Chondrocyte (in vitro differentiated cells): ENCODE measurements at places on chromosomes 16 and 17.

- no peaks in the 10 kb centered on the region for H3K36me3 ChIP-seq
- peaks cover 5% of the 10 kb centered on the region for H3K4me1 ChIP-seq
- H3K27ac ChIP-seq = no peak overlapping the region
- H3K27me3 ChIP-seq = peaks cover 7% of the 10 kb centered on the region
These were observed 16.7 kb upstream of the ERN2 start for GRCh38 chr16:23729503-23730424.

DNA sequence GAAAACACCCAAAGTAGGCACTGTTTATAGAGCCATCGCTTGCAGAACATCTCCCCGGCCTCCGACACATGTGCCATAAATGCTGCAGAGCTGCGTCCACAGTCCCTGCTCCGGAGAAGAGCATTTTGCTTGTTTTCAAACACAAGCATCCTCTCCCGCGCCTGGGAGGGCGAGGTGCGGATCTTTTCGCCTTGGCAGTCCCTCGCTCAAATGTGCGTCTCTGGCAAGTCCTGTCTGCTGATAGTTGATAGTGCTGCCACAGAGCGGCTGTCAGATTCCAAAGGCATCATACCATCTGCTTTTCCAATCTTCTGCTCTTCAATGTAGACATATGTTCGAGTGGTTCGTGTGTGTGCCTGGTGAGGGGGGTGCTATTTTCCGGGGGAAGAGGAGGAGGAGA lies 603.7 kb downstream of the MAF start:
- H3K4me1 ChIP-seq = no peaks in the 10 kb centered on the region
- H3K27me3 ChIP-seq = peaks cover 14% of the 10 kb centered on the region
- no peaks in the 10 kb centered on the region for H3K36me3 ChIP-seq
- DNase-seq = no peak
- no peak overlapping the region for H3K4me3 ChIP-seq
- no peak overlapping the region for H3K27ac ChIP-seq

- peaks cover 2% of the 10 kb centered on the region for H3K4me1 ChIP-seq
- peaks cover 2% of the 10 kb centered on the region for H3K36me3 ChIP-seq
- no peak overlapping the region for H3K4me3 ChIP-seq
- peaks cover 3% of the 10 kb centered on the region for H3K27me3 ChIP-seq
These were observed 56.2 kb downstream of the PGS1 start for GRCh38 chr17:78434455-78435329.

DNA sequence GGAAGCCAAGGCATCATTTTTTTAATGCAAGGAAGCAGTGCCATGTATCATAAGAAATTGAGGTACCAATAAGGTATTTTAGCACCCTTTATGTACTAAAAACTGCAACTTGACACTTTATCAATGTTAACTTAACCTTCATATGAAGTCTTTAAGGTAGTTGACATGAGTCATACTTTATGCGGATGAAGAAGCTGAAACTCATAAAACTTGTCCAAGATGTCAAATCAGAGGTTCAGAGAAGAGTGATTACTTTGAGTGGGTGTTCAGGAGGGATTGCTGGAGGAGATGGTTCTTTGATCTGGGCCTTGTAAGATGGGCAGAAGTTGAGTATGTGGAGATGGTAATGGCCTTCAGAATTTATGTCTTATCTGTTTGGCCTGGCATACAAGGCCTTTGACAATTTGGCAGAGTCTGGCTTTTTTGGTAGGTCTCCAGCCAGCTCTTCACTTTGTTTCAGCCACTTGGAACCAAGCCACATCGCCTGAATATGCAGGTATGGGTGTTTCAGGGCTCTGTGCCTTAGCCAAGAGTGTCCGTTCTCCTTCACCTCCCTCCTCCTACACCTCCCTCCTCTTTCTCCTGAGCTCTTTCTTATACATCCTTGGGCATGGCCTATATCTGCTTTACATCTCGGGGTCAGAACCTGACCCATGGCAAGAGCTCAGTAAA lies 23.7 kb downstream of the YPEL2 start:
- peaks cover 32% of the 10 kb centered on the region for H3K36me3 ChIP-seq
- H3K4me1 ChIP-seq = peaks cover 96% of the 10 kb centered on the region
- no peaks in the 10 kb centered on the region for H3K27me3 ChIP-seq

DNA sequence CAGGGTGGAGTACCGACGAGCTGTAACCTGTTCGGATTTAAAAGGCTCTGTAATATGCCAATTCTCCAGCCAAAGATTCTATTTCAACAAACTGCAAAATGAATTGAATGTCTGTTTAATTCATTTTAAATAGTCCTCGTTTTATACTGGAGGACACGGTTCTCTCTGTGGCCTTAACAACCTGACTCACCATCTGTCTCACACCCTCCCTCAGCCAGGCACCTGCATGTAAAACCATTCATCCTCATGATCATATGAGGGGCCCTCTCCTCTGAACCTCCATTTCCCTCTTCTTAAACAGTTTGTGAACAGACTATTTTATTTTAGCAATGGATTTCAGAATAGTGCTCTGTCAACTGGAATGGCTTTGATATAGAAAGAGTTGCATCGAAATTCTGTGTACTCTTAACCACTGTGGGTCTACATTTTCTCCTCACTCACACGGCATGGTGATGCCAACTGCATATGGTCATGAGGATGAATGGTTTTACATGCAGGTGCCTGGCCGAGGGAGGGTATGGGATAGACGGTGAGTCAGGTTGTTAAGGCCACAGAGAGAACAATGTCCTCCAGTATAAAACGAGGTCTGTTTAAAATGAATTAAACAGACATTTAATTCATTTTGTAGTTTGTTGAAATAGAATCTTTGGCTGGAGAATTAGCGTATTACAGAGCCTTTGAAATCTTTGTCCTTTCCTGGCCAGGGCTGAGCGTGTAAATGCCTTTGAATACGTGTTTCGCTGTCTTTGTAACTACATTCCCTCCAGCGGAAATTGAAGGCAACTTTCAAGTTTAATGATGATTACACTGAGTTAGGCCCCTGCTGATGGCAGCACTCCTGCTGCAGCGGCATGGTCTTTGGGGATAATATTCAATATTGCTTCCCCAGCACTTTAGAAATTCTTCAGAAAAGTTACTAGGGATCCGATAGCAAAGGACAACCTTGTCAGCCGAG lies 329.6 kb downstream of the SNX29 start:
- H3K4me3 ChIP-seq = no peak overlapping the region
- H3K4me1 ChIP-seq = no peaks in the 10 kb centered on the region
- H3K27ac ChIP-seq = no peak overlapping the region
- no peaks in the 10 kb centered on the region for H3K27me3 ChIP-seq

GRCh38 chr16:2866431-2866830 lies 8.5 kb upstream of the PRSS22 start:
- no peaks in the 10 kb centered on the region for H3K36me3 ChIP-seq
- H3K27me3 ChIP-seq = peaks cover 19% of the 10 kb centered on the region
- no peak for DNase-seq
- no peak overlapping the region for H3K27ac ChIP-seq
- peaks cover 5% of the 10 kb centered on the region for H3K4me1 ChIP-seq

DNA sequence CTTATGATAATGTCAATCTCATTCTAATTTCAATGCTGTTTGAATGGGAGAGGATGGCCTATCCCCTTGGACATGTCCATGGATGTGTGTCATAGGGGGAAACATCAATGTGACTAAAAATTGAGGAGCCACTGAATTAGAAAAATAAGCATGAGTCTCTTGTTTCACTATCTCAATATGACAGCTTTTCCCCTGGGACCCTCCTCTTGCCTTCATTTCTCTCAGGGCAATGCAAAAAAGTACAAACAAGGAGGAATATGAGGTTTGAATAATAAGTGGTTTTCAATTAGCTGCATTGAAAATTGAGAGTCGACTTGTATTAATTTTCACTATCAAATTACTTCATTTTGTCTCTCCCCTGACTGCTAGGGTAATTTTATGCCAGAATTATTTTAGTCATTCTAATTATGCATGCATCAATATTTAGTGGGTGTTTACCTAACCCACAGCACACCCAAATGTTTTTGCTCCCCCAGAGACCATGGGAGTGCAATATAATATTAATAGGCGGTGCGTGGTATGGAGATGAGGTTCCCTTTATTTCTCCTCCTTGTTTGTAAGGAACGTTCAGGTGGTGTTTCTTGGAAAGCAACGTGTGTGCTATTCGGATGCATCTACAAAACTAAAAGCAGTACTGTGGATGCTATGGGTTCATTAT lies 6.8 kb upstream of the SDR42E1 start:
- peaks cover 6% of the 10 kb centered on the region for H3K4me1 ChIP-seq
- no peaks in the 10 kb centered on the region for H3K36me3 ChIP-seq
- no peak for DNase-seq
- no peak overlapping the region for H3K4me3 ChIP-seq

- H3K4me3 ChIP-seq = peak overlapping the region; percentile 88
- H3K4me1 ChIP-seq = peaks cover 43% of the 10 kb centered on the region
- peak overlapping the region; percentile 96 for H3K27ac ChIP-seq
- peaks cover 6% of the 10 kb centered on the region for H3K36me3 ChIP-seq
These were observed 997 bp upstream of the CDH11 start for GRCh38 chr16:65122724-65123395.

- H3K36me3 ChIP-seq = no peaks in the 10 kb centered on the region
- no peak overlapping the region for H3K4me3 ChIP-seq
- peaks cover 33% of the 10 kb centered on the region for H3K27me3 ChIP-seq
- H3K27ac ChIP-seq = no peak overlapping the region
These were observed 42.0 kb upstream of the SLC6A2 start for GRCh38 chr16:55613613-55614335.

GRCh38 chr17:8059131-8059530 lies 20.3 kb downstream of the ALOX15B start:
- H3K27me3 ChIP-seq = peaks cover 55% of the 10 kb centered on the region
- no peaks in the 10 kb centered on the region for H3K36me3 ChIP-seq
- no peak overlapping the region for H3K27ac ChIP-seq

- H3K4me3 ChIP-seq = no peak overlapping the region
- H3K36me3 ChIP-seq = no peaks in the 10 kb centered on the region
- peaks cover 3% of the 10 kb centered on the region for H3K27me3 ChIP-seq
These were observed 102.1 kb downstream of the KIF2B start for GRCh38 chr17:53924530-53925455.

DNA sequence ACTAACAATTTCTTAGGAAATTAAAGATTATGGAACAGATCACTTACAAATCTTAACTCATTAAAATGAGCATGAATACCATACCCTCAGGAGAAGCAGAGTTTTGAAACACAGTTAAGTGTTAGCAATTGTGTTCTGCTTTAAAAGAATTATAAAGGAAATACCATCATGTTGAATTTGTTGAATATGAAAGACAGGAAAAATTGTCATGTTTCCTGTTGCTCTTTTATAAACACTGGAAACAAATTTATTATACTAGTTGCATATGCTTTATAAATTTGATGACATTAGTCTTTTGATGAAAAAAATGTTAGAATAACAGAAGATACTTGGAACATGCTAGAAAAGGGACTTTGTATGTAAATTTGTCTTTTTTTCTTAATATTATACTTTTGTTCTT lies 59.7 kb downstream of the VMP1 start:
- H3K4me1 ChIP-seq = peaks cover 69% of the 10 kb centered on the region
- peak overlapping the region; percentile 58 for H3K4me3 ChIP-seq
- peaks cover 9% of the 10 kb centered on the region for H3K36me3 ChIP-seq

- no peaks in the 10 kb centered on the region for H3K36me3 ChIP-seq
- peaks cover 5% of the 10 kb centered on the region for H3K27me3 ChIP-seq
- DNase-seq = no peak
- no peak overlapping the region for H3K4me3 ChIP-seq
- no peak overlapping the region for H3K27ac ChIP-seq
- peaks cover 13% of the 10 kb centered on the region for H3K4me1 ChIP-seq
These were observed 2.9 kb downstream of the ABI3 start for GRCh38 chr17:49213399-49213798.

DNA sequence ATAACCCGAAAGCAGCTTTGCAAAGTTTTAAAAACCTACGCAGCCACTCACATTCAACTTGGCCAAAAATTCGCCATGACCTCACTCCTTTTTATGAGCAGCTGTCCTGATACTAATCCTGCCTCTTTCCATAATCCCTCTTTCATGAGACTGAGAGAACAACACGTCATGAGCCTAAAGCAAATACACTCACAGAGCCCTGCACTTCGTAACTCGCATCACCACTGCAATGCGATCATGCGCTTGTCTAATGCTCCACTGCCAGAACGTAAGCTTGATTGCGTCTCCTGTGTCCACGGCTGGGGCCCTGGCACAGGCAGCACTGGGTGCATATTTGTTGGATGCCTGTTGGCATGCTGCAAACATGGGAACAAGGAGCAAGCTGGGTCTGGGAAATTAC lies 36.2 kb downstream of the CDRT4 start:
- peaks cover 12% of the 10 kb centered on the region for H3K4me1 ChIP-seq
- no peak for DNase-seq
- no peak overlapping the region for H3K27ac ChIP-seq

- no peak overlapping the region for H3K27ac ChIP-seq
- H3K36me3 ChIP-seq = no peaks in the 10 kb centered on the region
- no peak for DNase-seq
- no peak overlapping the region for H3K4me3 ChIP-seq
- peaks cover 14% of the 10 kb centered on the region for H3K4me1 ChIP-seq
These were observed 717.2 kb downstream of the WWOX start for GRCh38 chr16:78816499-78817195.

DNA sequence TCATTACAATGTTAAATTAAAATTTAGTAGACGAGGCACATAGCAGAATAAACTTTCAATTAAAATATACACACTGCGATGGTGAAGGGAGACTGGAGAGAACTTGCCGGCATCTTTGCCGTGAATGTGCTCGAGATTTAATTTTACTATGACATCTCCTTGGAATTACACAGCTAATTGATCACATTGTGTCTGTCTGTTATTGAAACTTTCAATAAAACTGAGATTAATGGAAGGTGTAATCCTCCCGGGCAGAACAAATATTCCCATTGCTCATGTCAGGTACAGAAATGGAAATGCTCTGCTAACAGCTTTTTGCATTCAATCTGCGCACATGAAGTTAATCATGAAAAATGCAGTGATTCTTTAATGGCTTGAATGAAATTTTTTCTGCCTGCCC lies 210.1 kb upstream of the NLRP1 start:
- H3K27ac ChIP-seq = no peak overlapping the region
- no peak for DNase-seq
- H3K27me3 ChIP-seq = peaks cover 30% of the 10 kb centered on the region
- H3K4me3 ChIP-seq = no peak overlapping the region

DNA sequence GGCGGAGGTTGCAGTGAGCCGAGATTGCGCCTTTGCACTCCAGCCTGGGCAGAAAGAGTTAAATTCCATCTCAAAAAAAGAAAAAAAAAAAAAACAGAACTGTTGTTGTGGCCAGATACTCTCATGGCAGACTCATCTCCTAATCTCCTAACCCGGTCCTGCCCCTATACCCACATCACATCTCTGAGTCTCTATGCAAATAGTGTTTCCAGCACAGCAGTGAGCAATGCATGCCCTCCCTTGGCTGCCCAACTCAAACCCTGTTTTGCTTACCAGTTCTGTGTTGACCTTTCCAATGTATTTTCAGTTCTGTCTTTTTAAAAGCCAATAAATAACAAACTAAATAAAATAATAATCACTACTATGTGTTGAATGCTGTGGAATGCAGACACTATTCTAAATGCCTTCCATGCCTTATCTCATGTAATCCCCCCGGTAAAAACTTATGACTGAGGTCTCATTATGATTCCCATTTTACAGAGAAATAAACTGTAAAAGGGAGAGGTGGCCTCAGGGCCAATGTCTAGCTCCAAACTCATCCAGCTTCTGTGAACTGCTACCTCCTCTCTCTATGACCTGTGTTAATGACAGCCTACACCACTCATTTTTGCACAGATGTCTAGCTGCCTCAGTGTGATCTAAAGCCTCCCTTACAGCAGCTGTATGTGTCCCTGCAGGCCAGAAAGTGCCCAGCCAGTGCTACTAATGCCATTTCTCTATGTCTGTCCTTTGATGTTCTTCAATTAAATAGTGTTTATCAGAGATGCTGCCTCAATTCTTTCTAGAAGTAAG lies 289.8 kb downstream of the HS3ST3B1 start:
- no peak overlapping the region for H3K4me3 ChIP-seq
- no peak for DNase-seq
- no peaks in the 10 kb centered on the region for H3K27me3 ChIP-seq
- H3K36me3 ChIP-seq = no peaks in the 10 kb centered on the region

- H3K4me1 ChIP-seq = no peaks in the 10 kb centered on the region
- DNase-seq = no peak
- peaks cover 64% of the 10 kb centered on the region for H3K27me3 ChIP-seq
- no peak overlapping the region for H3K27ac ChIP-seq
- H3K4me3 ChIP-seq = no peak overlapping the region
- no peaks in the 10 kb centered on the region for H3K36me3 ChIP-seq
These were observed 9.0 kb downstream of the KRT24 start for GRCh38 chr17:40694584-40694983.
